Renal cortex interstitium (tissue), 15 donors: ENCODE measurements at places on chromosomes 3 and 15. TPM values are rescaled to one million over a fixed set of nuclear protein-coding genes. Genes with fewer than 3 reads are reported as not detected.

Gene DNASE1L3
- polyA plus RNA-seq: 2.4 TPM

DNA sequence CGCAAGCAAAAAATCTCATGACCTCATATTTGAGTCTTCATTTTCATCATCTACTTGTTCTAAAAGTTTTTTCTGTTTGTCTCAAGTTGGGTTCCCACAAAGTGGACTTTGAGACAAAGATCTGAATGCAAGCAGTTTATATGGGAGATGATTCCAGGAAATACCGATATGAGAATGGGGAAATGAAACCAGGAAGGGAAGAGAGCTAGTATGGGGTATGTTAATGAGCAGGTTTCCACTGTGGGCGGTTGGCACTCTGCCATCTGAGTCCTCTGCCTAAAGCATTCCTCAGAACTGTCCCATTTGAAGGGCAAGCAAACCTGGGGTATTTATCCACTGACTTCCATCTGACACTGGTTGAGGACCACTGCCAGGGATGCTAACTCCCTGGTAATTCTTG is 8.8 kb downstream of the ADPRH start:
- DNase-seq: no peak

DNA sequence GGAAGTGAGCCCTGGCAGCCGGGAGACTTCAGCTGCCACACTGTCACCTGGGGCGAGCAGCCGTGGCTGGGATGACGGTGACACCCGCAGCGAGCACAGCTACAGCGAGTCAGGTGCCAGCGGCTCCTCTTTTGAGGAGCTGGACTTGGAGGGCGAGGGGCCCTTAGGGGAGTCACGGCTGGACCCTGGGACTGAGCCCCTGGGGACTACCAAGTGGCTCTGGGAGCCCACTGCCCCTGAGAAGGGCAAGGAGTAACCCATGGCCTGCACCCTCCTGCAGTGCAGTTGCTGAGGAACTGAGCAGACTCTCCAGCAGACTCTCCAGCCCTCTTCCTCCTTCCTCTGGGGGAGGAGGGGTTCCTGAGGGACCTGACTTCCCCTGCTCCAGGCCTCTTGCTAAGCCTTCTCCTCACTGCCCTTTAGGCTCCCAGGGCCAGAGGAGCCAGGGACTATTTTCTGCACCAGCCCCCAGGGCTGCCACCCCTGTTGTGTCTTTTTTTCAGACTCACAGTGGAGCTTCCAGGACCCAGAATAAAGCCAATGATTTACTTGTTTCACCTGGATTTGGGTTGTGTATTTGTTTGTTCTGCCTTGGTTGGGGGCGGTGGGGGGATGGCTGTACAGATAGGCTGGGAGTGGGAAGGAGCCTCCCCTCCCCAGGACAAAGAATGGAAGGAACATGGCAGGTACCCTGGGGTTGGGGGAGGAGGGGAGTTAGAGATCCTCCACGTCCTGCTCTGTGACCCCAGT is 2.9 kb upstream of the GRM2 start:
- no peak for DNase-seq

Gene CCDC32
- 34.0 TPM for polyA plus RNA-seq

Gene INSYN1
- 26.2 TPM for polyA plus RNA-seq

DNA sequence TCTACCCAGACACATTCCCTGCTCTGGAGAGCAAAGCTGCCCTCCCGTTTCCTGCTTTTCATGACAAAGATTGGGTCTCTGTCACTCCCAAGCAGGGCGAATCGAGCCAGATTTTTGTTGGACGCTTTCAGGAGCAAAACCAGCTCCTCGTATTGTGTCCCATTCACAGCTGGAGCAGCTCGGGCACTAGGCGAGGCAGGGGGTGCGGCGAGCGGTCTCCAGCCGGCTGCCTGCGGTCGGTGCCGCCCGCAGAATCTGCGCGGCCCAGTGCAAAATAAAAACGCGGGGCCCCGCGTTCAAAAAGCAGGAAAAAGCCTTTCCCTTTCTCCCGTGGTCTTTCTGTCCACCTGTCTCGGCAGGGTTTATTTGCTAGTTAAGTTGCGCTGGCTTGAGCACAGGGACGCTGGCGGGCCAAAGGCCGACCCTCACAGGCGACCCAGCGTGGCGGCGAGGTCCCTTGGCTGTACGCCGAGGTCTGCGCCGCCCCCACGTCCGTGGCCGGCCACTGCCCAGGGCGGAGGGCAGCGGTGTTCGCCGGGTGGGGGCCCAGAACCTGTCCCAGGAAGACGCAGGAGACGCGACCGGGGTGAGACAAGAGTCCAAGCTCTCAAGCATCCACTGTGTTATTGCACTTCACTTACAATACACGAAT is 71.2 kb downstream of the CYP19A1 start:
- no peak for DNase-seq

GRCh38 chr3:125318871-125319270 is 56.3 kb downstream of the ZNF148 start:
- DNase-seq: no peak

GRCh38 chr3:167102071-167102470 is 278.0 kb downstream of the ZBBX start:
- no peak for DNase-seq

Gene ARGFX
- polyA plus RNA-seq: not detected

DNA sequence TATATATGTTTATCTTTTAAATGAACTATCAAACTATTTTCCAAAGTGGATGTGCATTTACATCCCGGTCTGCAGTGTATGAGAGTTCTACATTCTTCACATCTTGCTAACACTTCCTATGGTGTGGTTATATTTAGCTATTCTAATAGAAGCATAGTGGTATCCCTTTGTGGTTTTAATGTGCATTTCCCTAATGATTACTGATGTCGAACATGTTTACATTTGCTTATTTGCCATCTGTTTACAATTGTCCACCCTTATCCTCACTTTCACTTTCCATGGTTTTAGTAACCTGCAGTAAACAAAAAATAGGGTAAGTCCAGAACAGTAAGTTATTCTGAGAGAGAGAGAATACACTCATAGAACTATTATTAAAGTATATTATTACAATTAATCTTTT is 360.5 kb upstream of the NAALADL2 start:
- no peak for DNase-seq

Gene TNNC1
- 6.1 TPM for polyA plus RNA-seq

Gene NECTIN3
- 40.1 TPM for polyA plus RNA-seq

Gene LIPH
- 2.7 TPM for polyA plus RNA-seq

DNA sequence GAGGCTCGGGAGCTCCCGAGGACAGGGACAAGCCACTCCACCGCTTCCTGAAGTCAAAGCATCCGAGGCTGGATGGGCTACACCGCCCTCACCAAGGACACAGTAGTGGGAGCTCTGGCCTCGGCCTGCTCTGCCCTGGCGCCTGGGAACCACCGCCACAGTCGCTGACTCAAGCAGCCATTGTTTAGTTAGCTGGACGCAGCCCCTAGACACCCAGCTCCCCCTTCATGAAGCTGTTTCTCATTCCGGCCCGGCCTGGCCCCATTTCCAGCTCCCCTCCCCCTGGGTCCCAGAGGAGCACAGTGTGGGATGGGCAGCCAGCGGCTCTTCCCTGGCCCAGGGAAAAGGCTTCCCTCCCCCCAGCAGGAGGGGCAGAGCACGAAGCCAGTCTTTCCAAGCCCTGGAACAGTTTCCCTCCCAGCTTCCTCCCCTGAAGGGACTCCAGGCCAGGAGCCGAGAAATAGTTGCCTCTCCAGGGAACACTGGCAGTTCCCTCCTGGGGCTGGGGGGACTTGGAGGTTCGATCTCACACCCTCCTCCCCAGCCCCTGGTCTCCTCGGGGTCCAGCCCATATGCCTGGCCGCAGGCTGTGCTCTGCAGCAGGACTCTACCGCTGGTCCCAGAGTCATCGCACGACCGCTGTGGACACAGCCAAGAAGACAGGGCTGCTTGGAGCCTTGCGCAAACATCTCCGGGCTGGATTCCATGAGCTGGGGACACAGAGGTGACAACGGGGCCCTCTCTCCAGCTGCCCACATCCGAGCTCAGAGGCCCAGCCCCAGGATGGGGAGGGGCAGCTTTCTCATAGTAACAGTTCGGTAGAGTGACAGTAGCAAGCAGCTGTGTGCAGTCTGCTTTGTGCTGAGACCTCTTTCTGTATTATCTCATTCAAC is 10.0 kb downstream of the PLXND1 start:
- DNase-seq: peak; percentile 79

DNA sequence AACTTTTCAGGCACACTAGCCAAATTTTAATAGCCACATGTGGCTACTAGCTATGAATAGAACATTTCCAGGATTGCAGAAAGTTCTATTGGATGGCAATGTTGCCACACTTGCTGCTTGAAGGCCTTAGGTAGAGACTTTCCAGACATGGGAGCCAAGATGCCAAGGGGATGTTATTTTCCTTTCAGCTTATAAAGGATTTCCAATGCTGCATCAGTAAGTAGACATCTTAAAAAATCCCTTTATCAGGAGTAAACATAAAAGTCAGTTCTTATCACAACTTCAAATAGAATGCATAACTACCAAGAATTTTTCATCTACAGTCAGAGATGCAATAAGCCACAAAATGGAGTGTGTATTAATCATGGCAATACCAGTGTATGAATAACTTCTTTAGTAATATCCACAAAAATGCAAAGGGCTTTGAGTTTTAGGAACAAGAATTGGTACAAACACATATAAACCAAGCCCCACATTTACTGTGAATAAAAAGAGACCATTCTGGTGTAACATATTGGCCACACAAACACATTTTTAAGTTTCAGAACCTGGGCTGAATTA is 457.1 kb upstream of the ADAMTS9 start:
- DNase-seq: no peak

- no peak for DNase-seq
These were observed 562.8 kb downstream of the NAALADL2 start for GRCh38 chr3:175421902-175422301.

DNA sequence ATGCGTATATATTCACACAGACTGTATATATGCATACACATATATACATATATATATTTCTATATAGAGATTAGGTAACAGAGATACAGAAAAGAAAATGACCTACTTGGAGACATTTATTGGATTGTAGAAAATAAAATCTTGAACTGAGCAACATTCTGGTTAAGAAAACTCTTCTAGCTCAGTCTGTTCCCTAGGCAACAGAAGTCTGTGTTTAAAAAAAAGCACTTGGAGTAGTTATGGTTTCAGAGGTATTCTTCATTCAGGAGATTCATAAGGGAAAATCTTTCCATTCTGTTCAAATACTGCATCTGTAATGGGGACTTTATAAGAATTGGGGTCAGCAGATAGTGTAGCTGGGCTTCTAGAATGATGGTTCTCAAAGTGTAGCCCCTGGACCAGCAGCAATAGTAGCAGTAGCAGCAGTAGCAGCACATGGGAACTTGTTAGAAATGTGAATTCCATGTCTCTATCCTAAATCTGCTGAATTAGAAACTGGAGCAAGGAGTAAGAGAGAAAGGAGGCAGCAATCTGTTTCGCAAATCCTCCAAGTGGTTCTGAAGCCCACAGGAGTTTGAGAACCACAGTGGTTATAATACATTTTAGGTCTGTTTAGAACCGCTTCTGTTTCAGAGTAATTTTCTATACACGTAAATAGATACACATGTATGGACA is 112.8 kb upstream of the TMEM108 start:
- no peak for DNase-seq

- no peak for DNase-seq
These were observed 136.0 kb downstream of the VGLL4 start for GRCh38 chr3:11507719-11508118.

- DNase-seq: no peak
These were observed 42.2 kb downstream of the ZNF609 start for GRCh38 chr15:64502551-64502950.

DNA sequence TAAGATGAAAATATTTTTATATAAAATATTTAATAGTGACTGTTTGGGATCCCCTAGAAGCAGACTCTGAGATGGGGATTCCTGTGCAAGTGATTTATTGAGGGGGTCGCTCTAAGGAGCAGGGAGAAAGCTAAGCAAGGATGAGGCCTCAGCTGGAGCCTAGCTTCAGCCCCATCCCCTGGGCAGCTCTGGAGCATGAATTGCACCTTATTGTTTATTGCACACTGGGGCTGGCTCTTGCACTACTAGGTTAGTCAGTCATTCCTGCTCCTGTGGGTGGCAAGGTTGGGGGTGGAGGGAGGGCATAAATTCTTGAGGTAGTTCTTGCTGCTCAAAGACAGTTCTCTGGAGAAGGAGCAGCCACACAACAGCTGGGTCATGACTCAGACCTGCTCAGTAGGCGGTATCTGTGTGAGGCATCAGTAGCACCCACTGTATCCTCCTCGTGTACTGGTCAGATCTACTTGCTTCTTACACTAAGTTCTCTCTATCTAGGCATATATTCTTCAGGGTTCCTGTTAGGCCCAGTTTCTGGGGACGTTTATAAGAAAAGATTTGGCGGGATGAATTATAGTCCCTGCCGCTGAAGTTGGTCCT is 27.2 kb upstream of the TNFSF10 start:
- no peak for DNase-seq

Gene STT3B
- 190 TPM for polyA plus RNA-seq

GRCh38 chr15:37019479-37020433 is 80.6 kb downstream of the MEIS2 start:
- DNase-seq: no peak

Gene LYZL4
- polyA plus RNA-seq: not detected

DNA sequence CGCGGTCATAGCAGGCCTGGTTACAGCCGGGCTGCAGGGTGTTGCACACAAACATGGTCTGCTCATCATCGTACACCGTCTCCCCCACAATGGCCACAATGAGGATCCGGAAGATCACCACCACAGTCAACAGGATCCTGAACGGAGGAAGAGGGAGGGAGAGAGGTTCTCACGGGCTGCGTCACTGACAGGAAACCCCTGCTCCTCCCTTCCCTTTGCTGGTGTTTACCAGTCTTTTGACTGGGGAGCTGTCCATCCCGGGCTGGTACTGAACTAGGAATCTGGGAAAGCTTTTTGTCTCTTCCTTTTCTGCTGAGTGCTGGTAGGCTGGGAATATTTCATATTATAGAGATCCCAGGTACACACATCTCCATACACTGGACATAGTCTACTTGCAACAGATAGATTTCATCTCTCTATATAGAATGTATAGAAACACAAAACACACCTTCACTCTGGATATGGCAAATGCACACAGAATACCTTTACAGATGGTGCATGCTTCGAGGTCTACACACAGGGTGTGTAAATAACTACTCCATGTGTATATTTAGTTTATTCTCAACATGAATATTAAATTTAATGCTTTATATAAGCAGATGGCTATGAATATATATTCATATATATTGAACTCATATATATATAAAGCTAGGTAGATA is 1.4 kb downstream of the GJD2 start:
- peak; percentile 55 for DNase-seq

DNA sequence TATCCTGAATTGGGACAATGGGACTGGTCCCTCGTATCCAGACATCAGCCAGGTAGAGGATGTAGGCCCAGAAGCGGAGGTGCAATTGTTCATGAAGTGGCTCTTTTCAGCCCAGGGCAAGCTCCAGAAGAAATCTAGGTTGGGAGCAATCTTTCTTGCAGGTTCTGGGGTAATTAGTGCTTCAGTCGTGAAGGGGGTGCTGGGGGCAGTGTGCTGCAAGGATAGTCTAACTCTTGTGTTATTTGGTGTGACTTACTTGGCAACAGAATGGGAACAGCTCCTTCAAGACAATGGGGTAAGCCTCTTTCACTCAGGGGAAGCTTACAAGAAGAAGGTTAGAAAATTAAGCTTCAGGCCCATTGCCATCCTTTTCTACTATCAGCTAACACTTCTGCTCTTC is 273.0 kb downstream of the DIPK2A start:
- no peak for DNase-seq
